Left renal cortex interstitium (tissue), 4 donors: ENCODE measurements at places on chromosomes 12 and 14.

DNA sequence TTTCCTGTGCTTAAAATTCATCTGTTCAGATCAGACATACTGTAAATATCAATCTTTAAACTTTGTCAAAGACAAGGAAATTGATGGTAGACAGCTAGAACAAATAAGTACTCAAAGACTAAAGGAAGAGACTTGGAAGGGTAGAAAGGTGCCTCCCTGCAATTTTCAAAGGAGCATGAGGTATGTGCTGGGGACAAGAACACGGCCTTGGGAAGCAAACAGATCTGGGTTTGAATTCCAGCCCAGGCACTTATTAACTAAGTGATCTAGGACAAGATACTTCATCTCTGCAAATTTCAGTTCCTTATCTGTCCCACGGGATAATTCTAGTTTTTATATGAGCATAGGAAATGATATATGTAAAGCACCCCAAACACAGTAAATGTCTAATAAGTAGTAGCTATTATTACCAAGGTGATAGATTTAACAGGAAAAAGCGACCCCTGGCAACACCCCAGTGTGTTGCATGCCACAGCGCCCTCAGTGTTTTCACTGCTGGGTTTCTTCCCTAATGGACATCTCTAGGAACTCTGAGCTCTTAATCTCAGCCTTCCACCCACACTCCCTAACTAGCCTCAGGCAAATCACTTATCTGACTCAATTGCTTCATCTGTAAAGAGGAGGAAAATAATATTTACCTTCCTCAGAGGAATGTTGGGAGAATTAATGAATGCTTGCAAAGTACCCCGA, 44.7 kb upstream of the BMP4 start:
- DNase-seq: no peak

GRCh38 chr12:110533607-110534006, 31.5 kb downstream of the RAD9B start:
- DNase-seq: no peak

- no peak for DNase-seq
These were observed 12.3 kb downstream of the ZFP36L1 start for GRCh38 chr14:68780358-68781160.

DNA sequence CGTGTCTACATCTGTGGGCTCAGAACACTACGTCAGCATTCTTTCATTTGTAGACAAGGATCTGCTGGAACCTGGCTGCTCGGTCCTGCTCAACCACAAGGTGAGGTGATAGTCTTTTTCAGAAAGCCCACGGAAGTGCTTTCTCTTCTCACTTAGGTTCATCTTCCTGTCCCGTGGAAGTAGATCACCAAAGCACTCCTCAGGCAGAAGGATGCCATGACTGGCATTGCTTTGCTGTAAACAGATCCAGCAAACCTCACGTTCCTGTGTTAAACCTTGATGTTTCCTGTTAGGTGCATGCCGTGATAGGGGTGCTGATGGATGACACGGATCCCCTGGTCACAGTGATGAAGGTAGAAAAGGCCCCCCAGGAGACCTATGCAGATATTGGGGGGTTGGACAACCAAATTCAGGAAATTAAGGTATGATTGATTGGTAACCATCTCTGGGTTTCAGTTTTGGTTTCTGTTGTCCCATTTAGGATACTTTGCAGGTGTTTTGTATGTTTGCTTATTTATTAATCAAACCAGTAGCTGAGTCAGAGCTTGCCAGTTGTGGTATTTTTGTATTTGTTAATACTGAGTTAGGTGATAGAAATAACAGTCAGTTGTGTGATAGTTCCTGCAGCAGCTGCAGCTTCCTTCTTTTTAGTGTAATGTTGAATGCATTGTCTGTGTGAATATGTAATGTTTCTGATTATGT, 7.5 kb downstream of the PSMC1 start:
- no peak for DNase-seq

DNA sequence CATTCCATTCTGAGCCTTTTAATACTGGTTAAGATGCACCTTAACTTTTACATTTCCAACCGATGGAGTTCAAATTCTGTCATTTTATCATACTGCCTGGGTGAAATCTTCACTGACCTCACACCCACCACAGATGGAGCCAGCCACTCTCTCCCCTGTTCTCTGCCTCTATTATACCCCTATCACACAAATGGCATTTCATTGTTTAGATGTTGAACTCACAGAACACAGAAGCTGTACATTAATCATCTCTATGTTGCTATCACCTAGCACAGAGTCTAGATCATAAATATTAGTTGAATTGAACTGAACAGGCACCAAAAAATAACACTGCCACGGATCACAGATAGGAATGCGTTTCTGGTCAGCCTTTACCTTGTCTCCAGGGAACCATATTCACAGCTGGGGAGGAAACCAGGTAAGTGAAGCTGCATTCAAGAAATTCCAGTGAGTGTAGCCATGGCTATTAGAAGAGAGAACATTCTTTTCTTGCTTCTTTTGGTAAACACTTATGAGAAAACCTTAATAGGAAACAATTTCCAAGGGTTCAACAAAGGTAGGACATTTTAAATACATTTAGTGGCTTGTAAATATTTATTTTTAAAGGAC, 194.9 kb upstream of the RMST start:
- no peak for DNase-seq

DNA sequence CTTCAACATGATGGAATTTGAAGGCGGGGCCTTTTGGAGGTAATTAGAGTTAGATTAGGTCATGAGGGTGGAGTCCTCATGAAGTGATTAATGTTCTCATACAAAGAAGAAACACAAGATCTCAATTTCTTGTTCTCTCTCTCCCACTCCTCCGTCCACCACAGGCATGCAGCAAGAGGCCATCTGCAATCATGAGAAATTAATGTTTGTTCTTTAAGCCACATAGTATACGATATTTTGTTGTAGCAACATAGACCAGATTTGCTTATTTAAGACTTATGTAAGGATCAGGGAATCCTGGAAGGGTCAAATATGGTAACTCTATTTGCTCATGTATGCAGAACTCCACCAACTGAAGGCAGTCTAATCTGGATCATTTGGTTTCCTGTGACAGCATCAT, 429.0 kb downstream of the LRIG3 start:
- DNase-seq: no peak

GRCh38 chr12:96045566-96045965, 10.2 kb upstream of the LTA4H start:
- no peak for DNase-seq

DNA sequence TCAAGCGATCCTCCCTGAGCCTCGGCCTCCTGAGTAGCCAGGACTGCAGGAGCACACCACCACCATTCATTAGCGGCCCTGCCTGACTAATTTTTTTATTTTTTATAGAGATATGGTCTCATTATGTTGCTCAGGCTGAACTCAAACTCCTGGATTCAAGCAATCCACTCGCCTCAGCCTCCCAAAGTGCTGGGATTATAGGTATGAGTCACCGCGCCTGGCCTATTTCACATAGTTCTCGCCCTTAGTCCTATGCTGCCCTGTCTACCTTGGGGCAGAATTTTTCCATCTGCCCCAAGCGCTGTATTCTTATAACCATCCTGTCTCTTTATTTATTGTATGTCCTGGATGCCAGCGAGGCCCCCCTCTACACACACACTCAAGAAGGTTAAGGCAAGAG, 50.9 kb upstream of the BCL2L14 start:
- DNase-seq: no peak

GRCh38 chr12:15693228-15693911, 95.8 kb downstream of the EPS8 start:
- DNase-seq: no peak

DNA sequence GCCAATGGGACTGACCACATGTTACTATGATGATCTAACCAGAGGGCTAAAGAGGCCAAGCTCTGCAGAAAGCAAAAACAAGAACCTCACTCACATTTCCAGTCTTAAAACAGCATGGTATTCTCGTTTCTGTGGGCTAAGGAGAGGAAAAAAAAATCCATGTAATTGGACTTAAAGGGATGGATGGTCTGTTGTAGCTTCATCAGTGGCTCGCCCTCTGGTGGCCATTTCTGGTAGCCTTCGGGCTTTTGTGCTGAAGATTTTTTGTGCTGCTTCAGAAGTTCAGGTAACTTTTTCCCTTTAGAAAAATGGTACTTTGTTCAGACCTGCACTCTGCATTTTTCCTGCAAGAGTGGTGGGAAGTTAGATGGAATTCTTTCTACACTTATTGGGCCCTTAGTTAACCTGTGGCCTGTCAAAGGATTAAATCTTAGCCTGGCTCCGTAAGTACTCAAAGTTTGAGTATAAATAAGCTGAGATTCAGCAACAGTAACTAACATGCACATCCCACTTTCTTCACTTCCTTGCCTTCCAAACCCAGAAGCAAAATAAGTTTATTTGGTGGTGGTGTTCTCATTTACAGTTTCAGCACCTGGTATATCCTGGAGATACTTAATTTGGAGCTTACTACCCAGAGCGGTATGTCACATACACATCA, 22.3 kb downstream of the DCAF4 start:
- DNase-seq: no peak

GRCh38 chr14:89428546-89429198, 11.6 kb upstream of the FOXN3 start:
- no peak for DNase-seq

DNA sequence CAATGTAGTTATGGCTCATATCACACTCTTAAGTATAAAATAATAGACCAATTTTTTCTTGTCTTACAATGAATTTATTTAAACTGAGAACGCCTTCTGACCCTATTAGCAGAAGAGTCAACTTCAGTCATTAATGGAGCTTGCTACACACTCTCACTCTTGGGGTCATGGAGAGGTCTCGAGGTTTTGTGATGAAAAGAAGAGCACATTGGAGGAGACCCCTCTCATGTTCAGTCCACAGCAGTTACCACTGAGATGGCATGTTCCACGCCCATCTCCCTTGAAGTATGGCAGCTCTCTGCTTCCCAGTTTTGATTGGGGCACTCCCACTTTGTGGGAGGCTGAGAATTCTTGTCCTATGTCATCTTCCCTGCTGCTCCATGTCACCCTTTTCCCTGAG, 266.4 kb downstream of the RPS29 start:
- no peak for DNase-seq

GRCh38 chr14:65151609-65151956, 49.3 kb upstream of the MAX start:
- no peak for DNase-seq

DNA sequence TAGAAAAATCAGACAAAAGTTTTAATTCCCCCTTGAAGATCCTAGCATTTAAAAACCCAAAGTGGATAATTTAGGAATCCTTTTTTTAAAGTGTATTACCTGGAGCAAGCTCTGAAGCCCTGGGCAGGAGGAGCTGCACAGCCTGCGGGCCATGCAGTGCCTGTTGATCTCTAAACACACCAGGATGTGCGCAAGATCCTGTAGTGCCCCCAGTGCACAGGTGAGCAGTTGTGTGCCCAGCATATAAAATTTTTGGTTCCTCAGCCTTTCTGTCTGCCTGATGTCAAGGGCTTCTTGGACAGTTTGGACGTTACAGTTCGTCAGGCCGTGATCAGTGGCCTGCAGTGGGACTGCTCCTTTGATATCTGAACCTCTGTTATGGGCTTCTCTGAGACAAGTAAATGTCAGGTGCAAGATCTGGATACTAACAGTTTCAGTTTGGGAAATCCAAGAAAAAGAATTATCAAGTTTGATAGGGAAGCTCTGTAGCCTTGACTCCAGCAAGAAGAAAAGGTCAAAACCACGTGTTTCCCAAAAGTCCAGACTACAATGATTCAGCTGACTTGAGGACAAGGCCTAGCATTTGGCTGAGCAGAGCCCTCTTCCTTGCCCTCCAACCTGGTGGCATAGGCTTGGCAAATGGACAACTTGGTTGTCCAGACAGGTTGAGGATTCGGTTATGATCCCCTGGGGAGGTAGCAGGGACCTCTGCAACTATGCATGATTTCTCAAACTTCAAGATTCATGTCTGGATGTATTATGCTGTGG, 1.0 kb downstream of the ATXN7L3B start:
- DNase-seq: no peak

DNA sequence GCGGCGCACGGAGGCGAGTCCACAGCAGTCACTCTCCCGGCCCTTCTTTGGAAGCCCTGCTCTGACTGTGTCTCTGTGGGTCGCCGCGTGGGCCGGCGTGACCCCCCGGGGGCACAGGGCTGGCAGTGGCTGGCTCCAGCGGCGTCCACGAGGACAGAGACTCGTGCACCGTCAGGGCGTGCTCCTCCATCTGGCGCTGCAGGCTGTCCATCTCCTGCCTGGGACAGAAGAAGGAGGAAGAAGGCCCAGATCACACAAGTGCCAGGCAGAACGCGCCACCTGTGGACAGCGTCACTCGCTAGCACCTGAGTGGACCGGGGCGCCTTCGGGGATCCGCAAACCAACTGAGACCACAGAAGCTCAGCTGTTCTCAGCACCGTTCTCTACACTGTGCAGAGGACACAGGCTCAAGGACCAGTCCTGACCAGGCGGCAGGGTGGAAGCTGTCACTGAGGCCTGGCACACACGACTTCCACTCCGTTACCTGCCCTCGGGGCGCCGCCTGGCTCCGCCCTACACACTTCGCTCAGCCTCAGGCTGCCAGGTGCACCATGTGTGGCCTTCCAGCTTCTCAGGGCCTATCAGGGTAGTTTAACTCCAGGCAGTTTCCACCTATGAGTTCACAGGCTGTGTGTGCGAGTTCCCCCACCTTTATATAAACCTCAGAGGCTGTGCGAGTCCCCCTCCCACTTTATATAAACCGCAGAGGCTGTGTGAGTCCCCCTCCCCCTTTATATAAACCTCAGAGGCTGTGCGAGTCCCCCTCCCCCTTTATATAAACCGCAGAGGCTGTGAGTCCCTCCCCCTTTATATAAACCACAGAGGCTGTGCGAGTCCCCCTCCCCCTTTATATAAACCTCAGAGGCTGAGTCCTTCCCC, 11.7 kb upstream of the ANKLE2 start:
- no peak for DNase-seq

DNA sequence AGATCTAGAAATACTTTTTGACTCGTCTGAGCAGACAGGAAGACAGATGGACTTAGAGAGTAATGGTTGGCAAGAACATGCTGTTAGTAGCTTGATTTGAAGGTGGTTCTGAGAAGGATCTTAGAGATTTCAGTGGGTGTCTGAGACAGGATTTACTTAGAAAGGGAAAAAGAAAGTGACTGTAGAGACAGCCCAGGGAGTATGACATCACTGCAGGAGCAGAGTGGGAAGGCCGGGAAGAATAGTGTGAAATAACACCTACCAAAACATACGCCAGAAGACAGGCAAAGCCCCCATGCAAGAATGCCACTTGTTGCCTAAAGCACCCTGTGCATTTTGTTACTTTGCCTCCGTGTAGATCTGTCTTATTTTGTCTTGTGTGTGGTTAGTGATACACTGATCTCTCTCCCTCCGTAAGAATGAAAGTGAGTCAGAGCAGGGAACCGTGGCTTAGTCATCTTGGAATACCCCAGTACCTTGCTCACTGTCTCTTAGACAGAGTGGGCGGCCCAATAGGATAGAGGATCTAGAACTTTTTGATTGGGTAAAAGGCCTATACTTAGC, 161.3 kb upstream of the IFNG-AS1 start:
- DNase-seq: peak; percentile 24

DNA sequence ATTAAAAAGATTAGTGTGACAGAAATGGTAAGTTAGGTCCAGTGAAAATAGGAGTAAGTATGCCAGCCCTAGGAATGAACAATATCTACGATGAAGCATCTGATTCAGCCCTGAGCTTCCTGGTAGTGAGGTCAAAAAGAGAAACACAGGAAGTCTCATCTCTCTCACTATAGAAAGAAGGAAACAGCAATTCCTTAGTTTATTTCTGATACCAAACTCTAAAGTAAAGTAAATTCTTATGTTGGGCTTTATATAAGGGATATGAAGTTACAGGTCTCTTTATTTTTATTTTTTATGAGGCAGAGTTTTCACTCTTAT, 76.7 kb upstream of the RFLNA start:
- DNase-seq: no peak

- DNase-seq: no peak
These were observed 91.6 kb upstream of the FERMT2 start for GRCh38 chr14:53042480-53042879.

GRCh38 chr12:7503686-7504415, at the start of gene CD163:
Gene CD163, minus strand, starts transcription at chr12:7503777. Its CDS starts 87 bp downstream, at chr12:7503690.
- no peak for DNase-seq
